Stomach (tissue), 19 donors: ENCODE measurements at places on chromosomes 4 and X. TPM values are rescaled to one million over a fixed set of nuclear protein-coding genes. Genes with fewer than 3 reads are reported as not detected.
A peak's percentile ranks its signal among the peaks of the same experiment; 100 is the strongest.

MAGEB17 gene
- total RNA-seq, result not detected

SLC7A11 gene
- 15.8 TPM for total RNA-seq

PAGE5 gene
- not detected for total RNA-seq

UGT2B15 gene
- total RNA-seq, result not detected

CFAP97 gene
- total RNA-seq, result 39.8 TPM

FAM241A gene
- total RNA-seq, result not detected

- H3K36me3 ChIP-seq, result no peaks in the 10 kb centered on the region
- no peak for DNase-seq
- no peak overlapping the region for H3K4me3 ChIP-seq
- H3K27ac ChIP-seq, result no peak overlapping the region
Measured at GRCh38 chrX:31272472-31272775, 200.6 kb upstream of the FTHL17 start.

DNA sequence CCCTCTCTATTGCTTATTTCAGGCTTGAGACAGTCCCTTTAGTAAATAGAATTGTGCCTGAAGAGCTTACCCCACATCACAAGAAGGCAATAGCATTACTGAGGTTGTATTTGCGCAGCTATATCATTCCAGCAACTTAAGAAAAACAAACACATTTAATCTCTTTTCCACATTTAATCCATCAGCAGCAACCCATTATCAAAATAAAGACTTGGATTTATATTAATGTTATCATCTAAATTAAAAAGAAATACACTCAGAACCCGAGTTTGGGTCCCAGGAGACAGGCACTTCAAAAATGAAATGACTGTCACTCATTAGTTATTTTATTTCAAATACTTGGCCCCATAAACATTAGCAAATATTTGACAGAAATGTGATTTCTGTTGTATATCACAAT, 10.4 kb downstream of the TFDP3 start:
- H3K4me1 ChIP-seq, result no peaks in the 10 kb centered on the region
- H3K27ac ChIP-seq, result no peak overlapping the region
- H3K27me3 ChIP-seq, result no peaks in the 10 kb centered on the region
- DNase-seq, result no peak

- H3K36me3 ChIP-seq, result no peaks in the 10 kb centered on the region
- H3K4me3 ChIP-seq, result no peak overlapping the region
- no peak for DNase-seq
- no peaks in the 10 kb centered on the region for H3K4me1 ChIP-seq
- no peaks in the 10 kb centered on the region for H3K27me3 ChIP-seq
- no peak overlapping the region for H3K27ac ChIP-seq
Measured at GRCh38 chrX:119817130-119817690, 25.8 kb upstream of the RPL39 start.

DNA sequence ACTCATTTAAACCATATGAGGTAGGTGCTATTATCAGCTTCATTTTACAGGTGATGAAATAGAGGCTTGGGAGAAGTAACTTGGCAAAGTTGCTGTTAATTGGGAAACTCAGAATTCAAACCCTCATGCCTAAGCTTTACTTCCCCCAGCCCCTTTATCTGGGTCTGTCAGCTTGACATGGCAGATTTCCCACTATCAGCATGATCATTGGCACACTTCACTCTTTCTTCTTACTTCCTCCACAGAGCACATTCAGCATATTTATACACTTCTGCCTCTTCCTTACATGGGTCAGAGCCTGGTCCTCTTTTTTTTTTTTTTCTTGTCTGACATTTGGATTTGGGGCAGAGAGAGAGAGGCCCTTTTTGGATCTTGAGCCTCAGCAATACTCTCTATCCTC, 56.5 kb upstream of the ARX start:
- no peak overlapping the region for H3K4me3 ChIP-seq
- DNase-seq, result no peak
- no peaks in the 10 kb centered on the region for H3K27me3 ChIP-seq
- no peaks in the 10 kb centered on the region for H3K36me3 ChIP-seq
- no peaks in the 10 kb centered on the region for H3K4me1 ChIP-seq
- no peak overlapping the region for H3K27ac ChIP-seq

DNA sequence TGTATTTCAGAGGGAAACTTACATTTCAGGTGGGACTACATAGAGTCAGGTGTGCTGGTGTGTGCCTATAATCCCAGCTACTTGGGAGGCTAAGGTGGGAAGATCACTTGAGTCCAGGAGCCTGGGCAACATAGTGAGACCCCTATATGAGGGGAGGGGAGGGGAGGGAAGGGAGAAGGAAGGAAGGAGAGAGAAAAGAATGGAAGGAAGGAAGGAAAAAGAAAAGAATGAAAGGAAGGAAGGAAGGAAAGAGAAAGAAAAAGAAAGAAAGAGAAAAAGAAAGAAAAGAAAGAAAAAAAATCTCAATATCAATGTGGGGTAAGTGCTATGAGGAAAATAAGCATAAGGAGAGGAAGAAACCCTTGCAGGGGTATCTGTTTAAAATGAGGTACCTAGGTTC, 43.6 kb upstream of the RAB33B start:
- H3K4me1 ChIP-seq, result no peaks in the 10 kb centered on the region
- no peak overlapping the region for H3K4me3 ChIP-seq
- DNase-seq, result no peak
- peaks cover 18% of the 10 kb centered on the region for H3K36me3 ChIP-seq

DNA sequence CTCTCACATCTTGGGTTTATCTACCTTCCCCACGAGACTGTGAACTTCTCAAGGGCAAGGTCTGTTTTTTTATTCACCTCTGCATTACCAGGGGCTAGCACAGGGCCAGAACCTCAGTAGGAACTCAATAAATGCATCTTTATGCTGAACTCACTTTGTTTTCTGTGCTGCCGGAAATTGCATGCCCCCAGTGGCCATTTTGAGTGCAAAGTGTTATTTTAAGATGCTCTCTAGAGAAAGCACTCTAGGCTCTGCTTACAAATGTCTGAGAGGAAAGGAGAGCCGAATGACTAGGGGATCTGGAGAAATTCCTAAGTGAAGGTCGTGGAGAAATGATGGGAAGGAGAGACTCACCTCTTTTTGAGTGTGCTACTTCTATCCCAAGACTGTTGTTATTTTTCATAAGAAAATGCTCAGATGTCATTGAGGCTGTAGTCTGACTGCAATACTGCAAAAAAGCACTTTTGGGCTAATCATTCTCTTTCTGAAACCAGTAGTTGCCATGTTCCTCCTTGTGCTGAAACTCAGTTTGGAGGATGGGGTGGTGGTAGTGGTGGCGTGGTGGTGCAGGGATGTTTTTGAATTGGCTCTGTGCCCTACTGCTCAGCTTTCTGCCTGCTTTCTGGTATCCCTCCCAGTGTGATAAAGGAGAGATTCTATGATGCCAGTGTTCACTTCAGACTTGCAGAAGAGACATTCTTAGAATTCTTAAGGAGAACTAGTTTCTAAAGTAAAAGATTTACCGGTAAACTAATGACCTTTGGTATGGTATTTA, 41.3 kb downstream of the DOCK11 start:
- H3K27ac ChIP-seq, result peak overlapping the region; percentile 29
- H3K4me1 ChIP-seq, result no peaks in the 10 kb centered on the region
- no peak for DNase-seq
- no peaks in the 10 kb centered on the region for H3K36me3 ChIP-seq

- peaks cover 36% of the 10 kb centered on the region for H3K36me3 ChIP-seq
- no peak overlapping the region for H3K27ac ChIP-seq
- no peak overlapping the region for H3K4me3 ChIP-seq
Measured at GRCh38 chrX:54087661-54088060, 43.4 kb upstream of the PHF8 start.

- H3K36me3 ChIP-seq, result peaks cover 4% of the 10 kb centered on the region
- peak overlapping the region; percentile 23 for H3K4me3 ChIP-seq
- peaks cover 20% of the 10 kb centered on the region for H3K4me1 ChIP-seq
- peak overlapping the region; percentile 54 for H3K27ac ChIP-seq
- DNase-seq, result no peak
Measured at GRCh38 chr4:183636503-183636902, 22.5 kb downstream of the RWDD4 start.

DNA sequence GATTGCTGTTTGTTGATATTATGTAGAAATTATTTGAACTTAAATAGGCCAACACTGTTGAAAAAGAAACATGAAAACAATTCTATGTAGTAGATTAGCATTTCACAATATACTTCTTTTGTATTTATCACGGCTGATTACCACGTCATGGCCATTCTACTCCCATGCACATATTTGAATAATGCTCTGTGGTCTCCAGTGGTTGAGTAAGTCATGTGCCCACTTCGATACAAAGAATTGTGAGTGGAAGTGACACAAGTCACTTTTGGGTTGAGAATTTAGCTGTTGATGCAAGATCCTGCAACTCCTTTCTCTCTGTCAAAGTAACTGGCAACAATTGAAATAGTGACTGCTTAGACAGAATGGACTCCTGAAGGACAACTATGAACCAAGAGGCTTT, 6.7 kb upstream of the FSTL5 start:
- no peaks in the 10 kb centered on the region for H3K36me3 ChIP-seq
- no peak for DNase-seq
- H3K4me3 ChIP-seq, result no peak overlapping the region
- H3K27ac ChIP-seq, result no peak overlapping the region

GRCh38 chr4:186936496-186937375, 213.1 kb upstream of the FAT1 start:
- no peak overlapping the region for H3K4me3 ChIP-seq
- H3K27me3 ChIP-seq, result no peaks in the 10 kb centered on the region
- peak overlapping the region; percentile 81 for H3K27ac ChIP-seq
- DNase-seq, result no peak
- no peaks in the 10 kb centered on the region for H3K4me1 ChIP-seq

DNA sequence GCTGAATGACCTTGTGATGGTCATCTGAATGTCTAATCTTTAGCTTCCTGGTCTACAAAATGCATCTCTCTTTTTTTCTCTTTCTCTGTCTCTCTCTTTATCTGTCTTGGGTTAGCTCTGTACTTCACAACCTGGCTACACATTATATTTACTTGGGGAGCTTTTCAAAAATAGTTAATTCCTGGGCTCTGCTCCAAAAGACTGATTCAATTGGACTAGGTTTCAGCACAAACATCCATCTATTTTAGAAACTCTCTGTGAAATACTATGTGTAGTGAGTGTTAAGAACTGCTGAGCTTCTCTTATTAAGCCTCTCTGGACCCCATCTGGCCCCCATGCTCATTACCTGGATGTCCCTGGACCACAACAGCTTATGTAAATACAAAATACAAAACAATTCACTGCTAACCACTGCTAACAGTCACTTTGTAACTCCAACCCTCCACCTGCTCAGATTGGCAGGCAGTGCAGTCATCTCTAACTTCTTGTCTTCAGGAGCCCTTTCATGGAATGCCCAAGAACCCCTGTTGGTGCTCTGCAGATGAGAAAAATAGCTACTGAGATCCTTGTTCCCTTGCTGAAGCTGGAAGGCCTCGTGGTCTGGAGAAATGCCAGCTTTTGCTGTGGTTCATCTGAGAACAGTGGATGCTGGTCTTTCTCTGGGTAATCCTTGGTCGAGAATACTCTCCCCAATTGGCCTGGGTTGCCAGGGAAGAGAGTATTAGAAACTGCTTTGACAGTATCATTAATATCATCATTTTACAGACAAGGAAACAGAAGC, 14.8 kb upstream of the BOD1L1 start:
- no peaks in the 10 kb centered on the region for H3K36me3 ChIP-seq
- H3K4me3 ChIP-seq, result no peak overlapping the region
- H3K27me3 ChIP-seq, result no peaks in the 10 kb centered on the region
- H3K27ac ChIP-seq, result no peak overlapping the region
- peaks cover 15% of the 10 kb centered on the region for H3K4me1 ChIP-seq
- no peak for DNase-seq

DNA sequence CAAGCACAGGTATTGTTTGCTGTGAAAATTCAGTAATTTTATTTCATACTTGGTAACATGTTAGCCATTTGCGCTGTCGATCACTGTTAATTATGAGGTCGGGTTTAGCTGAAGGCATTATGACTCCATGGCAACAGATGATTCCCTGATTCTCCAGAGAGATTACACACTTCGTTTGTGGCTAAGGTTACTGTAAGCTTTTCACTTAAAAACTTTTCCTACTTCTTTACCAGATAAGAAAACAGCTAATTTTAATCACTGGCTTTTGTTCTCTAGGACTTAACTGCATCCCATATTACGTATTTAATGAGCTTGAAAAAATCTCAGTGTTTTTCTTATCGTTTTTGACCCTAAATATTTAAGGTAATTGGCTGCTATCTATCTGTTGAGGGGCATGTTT, 2.1 kb downstream of the GSTCD start:
- H3K4me1 ChIP-seq, result peaks cover 17% of the 10 kb centered on the region
- H3K27me3 ChIP-seq, result no peaks in the 10 kb centered on the region
- H3K27ac ChIP-seq, result no peak overlapping the region

- H3K4me3 ChIP-seq, result no peak overlapping the region
- peaks cover 7% of the 10 kb centered on the region for H3K36me3 ChIP-seq
- peaks cover 62% of the 10 kb centered on the region for H3K4me1 ChIP-seq
Measured at GRCh38 chr4:158826057-158826456, 57.2 kb downstream of the FNIP2 start.

- DNase-seq, result no peak
- H3K27me3 ChIP-seq, result no peaks in the 10 kb centered on the region
- no peaks in the 10 kb centered on the region for H3K4me1 ChIP-seq
- H3K36me3 ChIP-seq, result no peaks in the 10 kb centered on the region
Measured at GRCh38 chr4:116838609-116839008, 246.8 kb downstream of the TRAM1L1 start.

DNA sequence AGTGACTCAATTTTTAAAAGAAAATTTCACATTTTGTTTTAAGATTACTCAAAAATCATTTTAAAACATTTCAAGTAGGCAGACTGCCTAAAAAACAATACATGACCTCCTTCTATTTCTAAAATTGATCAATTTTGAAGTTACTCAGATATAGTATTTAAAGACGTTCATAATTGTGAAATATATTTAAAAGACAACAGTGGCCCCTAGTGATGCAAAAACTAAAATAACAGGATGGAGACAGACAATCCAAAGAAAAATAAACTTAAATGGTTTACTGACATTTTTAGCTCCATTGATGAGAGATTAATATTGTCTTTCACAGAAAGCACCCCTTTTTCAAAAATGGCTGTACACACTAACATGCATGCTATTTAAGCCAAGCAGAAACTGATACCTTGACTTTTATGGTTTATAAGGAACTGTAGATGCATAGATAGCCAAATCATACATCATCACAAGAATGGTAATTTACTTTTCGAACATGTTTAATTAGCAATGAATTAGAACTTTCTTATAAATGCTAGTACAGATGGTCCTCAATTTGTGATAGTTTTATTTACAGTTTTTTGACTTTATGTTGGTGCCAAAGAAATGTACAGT, 69.8 kb upstream of the FAT4 start:
- H3K27ac ChIP-seq, result no peak overlapping the region
- H3K27me3 ChIP-seq, result no peaks in the 10 kb centered on the region
- no peaks in the 10 kb centered on the region for H3K4me1 ChIP-seq
- H3K36me3 ChIP-seq, result no peaks in the 10 kb centered on the region

DNA sequence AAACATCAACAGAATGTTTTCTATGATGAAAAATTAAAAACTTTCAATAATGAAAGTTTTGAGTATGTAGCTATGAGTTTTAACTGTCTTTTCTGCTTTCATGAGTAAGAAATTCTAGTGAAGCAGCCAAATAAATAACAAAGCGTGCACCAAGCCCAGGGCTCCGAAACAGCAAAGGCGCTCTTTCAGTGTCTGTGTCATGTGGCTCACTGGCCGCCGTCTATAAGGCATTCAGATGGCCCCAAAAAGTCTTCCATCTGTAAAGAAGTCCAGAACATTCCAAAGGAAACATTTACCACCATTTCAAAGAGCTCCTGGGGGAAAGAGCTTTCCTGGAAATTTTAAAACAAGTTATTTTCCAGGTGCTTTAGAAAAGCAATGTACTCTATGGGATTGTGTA, 139.9 kb downstream of the AFAP1 start:
- no peak overlapping the region for H3K27ac ChIP-seq
- H3K4me1 ChIP-seq, result peaks cover 4% of the 10 kb centered on the region
- H3K27me3 ChIP-seq, result no peaks in the 10 kb centered on the region

- DNase-seq, result no peak
- no peaks in the 10 kb centered on the region for H3K27me3 ChIP-seq
- no peak overlapping the region for H3K27ac ChIP-seq
- H3K36me3 ChIP-seq, result no peaks in the 10 kb centered on the region
Measured at GRCh38 chr4:129446074-129446473, 350.1 kb downstream of the C4orf33 start.
